GM23248 (cell line): ENCODE measurements at places on chromosomes 4 and X.

DNA sequence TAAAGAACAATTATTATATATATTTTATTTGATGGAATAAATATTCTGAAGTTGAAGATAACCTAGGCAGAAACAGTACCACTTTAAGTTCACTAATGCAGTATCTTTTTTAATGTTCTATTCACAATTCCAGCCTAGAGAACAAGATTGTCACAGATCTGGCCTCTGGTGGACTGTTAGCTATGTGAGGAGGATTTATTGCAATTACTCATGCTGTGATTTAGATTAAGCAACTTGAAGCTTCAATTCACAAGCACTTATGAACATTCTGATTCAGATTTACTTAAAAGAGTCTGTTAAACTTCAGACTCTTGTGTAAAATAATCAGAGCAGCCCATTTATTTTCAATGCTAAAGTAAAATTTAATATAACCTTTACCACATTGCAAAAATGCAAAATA, 1489.8 kb downstream of the STIM2 start:
- H3K27me3 ChIP-seq: no peaks in the 10 kb centered on the region
- H3K4me3 ChIP-seq: no peak overlapping the region
- peaks cover 17% of the 10 kb centered on the region for H3K4me1 ChIP-seq
- H3K36me3 ChIP-seq: no peaks in the 10 kb centered on the region
- H3K27ac ChIP-seq: no peak overlapping the region

DNA sequence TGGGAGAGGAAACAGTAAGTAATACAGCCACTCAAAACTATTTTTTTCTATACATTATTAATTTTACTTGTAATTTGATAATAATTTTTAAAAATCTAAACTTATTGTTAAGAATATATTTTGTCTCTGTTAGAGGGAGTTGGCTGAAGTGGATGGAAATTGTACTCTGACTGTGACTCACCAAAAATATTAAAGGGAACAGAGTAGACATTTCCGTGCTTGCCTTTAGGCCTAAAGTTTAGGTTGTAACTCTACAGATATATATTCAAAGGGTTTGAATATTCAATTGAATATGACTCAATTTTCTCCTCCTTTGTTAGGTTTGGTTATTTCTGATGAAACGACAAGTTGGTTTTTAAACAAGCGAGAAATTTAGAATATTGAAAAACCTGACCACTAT, 128.3 kb upstream of the PITX2 start:
- no peak overlapping the region for H3K27ac ChIP-seq
- no peaks in the 10 kb centered on the region for H3K4me1 ChIP-seq
- no peak for DNase-seq
- no peak overlapping the region for H3K4me3 ChIP-seq
- no peaks in the 10 kb centered on the region for H3K36me3 ChIP-seq
- no peaks in the 10 kb centered on the region for H3K27me3 ChIP-seq

- no peaks in the 10 kb centered on the region for H3K27me3 ChIP-seq
- DNase-seq: peak; percentile 70
- H3K27ac ChIP-seq: peak overlapping the region; percentile 68
- H3K36me3 ChIP-seq: no peaks in the 10 kb centered on the region
These were observed 777 bp upstream of the WDFY3 start for GRCh38 chr4:84967243-84967690.

- peak; percentile 11 for DNase-seq
- H3K4me1 ChIP-seq: no peaks in the 10 kb centered on the region
- no peak overlapping the region for H3K27ac ChIP-seq
These were observed 65.1 kb upstream of the CCDC160 start for GRCh38 chrX:134171661-134172587.

DNA sequence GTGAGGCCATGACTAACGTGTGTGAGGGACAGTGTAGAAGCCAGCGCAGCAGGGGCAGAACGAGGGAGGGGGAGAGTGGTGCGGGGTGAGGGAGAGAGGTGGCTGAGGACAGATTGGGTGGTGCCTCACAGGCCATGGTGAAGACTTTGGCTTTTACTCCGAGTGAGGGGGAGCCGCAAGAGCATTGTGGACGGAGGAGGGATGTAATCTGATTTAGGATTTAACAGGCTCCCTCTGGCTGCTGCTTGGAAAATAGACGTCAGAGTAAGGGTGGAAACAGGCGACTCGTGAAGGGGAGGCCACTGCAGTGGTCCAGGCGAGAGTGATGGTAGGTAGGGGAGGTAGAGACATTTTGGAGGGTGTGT, 13.0 kb downstream of the PPP1R3F start:
- no peak overlapping the region for H3K4me3 ChIP-seq
- no peak overlapping the region for H3K27ac ChIP-seq
- peak; percentile 60 for DNase-seq

DNA sequence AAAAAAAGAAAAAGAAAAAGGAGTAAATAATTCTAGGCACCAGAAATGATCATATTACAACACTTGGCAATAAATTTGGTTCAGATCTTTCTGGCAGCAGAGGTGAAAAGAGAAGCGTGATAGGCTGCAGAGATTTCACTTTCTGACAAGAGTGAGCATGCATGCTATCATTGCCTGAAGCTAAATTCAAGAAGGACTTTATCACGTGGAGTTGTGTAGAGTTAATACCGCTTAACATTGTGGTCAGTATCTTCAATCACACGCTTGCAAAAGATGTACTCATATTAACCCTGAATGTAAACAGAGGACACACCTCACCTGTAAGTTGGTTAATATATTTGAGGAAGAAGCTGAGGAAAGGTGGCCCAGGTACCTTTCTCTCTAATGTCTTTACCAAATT, 31.4 kb upstream of the RBPJ start:
- DNase-seq: no peak
- H3K4me1 ChIP-seq: peaks cover 14% of the 10 kb centered on the region
- no peaks in the 10 kb centered on the region for H3K27me3 ChIP-seq
- no peak overlapping the region for H3K27ac ChIP-seq
- no peaks in the 10 kb centered on the region for H3K36me3 ChIP-seq
